ENCODE measurements at places on chromosomes 7 and 10. TPM values are rescaled to one million over a fixed set of nuclear protein-coding genes. Genes with fewer than 3 reads are reported as not detected.

DNA sequence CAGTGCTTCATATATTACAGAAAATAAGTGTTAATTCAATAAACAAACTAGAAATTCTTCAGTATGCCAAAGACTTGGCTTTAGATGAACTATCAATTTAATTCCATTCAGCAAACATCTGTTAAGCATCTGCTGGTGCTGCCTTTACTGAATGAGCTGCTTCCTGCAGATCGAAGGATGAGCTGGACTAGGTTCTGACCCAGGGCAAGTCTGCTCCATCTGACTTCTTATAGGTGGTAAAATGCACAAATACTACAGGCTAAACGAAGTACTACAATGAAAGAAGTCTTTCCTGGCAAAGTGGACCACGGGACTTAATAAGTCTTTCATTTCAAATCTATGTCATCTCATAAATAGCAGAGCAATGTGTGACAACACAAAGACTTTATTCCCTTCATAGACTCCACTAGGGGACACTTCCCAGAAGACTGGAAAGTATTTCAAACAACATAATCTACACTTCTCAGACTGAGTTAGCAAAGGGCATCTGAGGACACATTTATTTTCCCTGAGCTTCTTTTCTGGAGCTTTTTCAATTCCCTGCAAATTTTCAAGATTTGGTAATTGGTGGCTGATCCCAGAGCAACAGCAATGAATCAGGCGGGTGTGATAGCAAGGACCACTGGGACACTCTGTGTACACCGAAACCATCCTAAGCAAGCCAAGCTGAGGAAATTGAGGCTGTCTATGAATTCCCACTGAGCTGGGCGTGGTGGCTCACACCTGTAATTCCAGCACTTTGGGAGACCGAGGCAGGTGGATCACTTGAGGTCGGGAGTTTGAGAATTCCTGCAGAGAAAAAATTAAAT, 108.9 kb upstream of the FRMD4A start:
- DNase-seq, result no peak

DNA sequence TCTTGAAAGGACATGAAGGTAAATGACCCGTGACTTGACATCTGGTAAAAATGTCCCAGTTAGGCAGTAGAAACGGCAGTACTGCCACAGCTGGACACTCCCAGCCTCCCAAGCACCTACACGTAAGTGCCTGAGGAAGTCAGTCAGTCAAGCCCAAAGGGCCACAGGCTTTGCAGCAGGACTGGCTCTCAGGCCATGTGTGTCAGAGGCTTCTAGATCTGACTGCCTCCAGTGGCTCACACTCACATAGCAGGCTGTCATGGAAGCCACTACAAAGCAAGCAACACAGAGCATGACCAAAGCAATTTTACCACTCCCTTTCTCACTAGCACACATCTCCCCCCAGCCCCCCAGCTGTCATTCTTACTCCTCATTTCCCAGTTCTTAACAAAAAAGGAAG, 17.8 kb upstream of the CCNJ start:
- no peak for DNase-seq

- DNase-seq, result no peak
Observed at GRCh38 chr7:68078157-68078710, 1081.6 kb downstream of the TYW1 start.

DNA sequence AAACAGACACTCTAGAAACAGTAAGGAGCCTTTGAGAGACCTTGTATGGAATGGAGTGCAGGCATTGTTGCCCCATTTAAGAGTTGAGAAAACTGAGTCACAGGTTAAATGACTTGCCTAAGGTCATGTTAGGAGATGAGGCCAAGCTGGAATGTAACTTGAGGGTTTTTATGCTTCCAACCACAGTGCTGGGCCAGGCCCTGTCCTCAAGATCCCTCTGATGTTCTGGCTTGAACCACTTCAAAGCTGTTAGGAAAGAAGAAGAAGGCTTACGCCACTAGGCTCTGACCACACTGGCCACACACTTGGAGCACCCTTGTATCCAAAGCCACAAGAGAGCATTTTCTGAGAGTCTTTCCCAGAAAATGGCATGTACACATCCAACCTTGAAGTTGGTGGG, 42.7 kb downstream of the PLAU start:
- DNase-seq, result no peak

GRCh38 chr7:142872106-142872675, 13.4 kb downstream of the TRPV6 start:
- DNase-seq, result no peak

DNA sequence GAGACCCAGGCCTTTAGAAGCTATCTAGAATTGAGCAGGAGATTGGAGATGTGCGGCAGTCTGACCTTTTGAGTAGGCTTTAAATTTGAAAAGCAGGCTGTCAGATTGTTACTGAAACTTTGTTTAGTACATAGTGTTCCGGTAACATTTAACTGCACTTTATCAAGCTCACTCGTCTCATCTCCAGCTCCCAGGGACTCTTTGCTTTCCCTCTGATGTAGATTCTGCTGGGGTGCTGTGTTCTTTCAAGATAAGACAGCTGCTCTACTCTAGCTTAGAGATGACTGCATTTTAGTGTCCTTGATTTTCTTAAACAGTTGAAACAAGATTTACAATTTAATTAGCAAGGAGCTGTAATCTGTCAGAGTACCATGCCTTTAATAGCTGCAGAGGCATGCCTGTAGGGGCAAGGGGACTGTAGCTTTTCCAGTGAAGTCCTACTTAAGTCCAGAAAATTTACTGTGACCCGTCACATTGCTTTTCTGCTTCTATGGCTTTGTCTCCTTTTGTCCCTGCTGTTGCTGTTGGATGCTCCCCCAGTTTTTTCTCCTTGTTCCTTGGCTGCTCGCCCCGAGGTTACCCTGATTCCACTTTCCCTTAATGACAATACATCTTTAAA, 56.4 kb upstream of the MTPN start:
- DNase-seq, result no peak

DNA sequence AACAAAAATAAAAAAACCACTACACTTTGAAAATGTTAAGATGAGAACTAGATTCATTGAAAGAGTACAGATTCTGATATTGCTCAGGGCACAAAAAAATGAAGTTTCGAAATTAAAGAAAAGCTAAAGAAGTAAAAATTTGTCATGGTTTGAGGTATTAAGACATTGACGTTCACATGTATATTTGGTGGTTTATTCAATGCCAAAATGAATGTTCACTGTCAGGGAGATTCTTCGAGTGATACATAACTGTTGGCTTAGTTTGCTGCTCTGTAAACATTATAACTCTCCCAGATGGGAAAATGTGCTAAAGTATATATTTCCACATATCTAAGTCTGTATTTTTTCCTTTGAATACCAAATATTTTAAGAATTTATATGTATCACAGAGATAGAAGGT, 345.0 kb downstream of the SEMA3D start:
- peak; percentile 15 for DNase-seq

GRCh38 chr7:133545618-133546017, 292.7 kb downstream of the EXOC4 start:
- DNase-seq, result no peak

DNA sequence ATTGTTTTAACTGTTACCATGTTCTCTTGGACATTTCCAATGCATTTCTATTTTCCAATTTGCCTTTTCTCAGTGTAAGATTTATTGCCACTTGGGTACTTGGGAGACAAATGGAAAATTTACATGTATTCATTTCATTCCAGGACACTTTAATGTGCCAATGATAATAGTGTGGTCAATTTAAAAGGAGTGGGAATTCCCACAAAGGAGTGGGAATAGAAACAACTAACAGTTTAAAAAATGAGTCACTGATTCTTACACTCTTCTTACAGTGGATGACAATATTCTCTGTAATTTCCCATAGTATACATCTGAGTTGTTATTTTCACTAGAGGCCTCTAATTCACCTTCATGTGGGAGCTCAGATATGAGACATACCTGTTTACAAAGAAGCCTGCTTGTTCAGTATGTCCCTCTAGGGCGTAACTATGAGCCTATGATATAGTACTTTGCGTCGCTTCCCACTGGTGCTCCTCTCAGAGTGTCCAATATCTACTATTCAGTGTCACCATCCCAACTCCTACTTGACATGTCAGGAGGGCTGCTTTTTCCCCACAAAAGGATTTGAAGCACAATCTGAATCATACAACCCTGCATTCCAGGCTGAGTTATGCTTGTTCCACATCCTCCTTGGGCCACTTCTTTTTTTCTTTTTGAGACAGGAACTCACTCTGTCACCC, 301.3 kb downstream of the PHTF2 start:
- no peak for DNase-seq

DNA sequence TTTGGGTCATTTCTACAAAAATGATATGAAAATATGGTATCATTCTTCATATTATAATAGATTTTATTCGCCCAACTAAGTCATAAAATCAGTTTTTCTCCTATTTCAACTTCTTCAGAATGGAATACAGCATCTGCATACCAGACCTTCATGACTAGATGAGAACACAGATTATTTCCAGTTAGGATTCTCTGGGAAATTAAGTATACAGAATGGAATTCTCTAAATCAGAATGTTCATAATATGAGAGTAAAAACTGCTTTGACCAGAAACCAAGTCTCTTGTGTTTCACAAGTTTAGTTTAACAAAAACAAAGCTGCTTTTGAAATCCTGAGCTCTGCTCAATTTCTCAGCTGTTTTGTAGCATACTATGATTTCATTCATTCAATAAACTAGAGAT, 160.3 kb upstream of the SEMA3A start:
- no peak for DNase-seq

- DNase-seq, result no peak
Observed at GRCh38 chr10:77550378-77550777, 87.2 kb downstream of the KCNMA1 start.

GRCh38 chr10:48929413-48929990, 10.1 kb downstream of the LRRC18 start:
- no peak for DNase-seq

DNA sequence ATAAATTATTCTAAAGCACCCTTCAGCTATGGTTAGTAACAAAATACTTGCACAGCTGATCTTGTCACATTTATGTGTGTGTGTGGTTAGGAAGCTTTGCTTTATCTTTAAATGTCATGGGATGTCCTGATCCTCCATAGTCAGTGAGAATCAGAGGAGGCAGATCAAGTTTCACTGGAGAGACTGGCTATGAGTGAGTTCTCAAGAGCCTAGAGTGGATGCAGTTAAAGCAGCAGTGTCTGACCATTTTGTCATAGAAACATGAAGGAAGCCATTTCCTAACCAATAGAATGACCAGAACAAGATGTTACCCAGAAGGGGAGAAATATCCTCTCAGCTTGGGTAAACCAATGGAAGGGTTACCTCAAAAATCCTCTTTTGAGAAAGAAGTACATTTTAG, 207.2 kb upstream of the DKK1 start:
- DNase-seq, result no peak

DNA sequence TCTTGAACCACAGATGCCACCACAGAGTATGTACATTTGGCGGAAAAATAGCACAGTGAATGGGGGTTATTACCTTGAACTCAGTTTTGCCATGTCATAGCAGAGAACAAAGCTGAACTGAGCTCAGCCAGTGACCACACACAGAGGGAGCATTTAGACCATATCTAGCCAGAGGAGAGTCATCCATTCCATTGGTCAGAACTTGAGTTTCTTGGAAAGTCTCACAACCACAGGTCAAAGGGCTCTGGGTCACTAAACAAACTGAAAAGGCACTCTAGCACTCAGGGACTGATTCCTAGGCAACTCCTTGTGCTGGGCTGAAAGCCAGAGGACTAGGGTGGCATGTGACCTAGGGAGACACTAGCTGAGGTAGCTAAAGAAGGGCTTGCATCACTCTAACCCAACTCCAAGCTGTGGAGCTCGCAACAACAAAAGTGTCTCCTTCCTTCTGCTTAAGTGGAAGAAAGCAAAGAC, 239.7 kb upstream of the SEMA3D start:
- no peak for DNase-seq

- DNase-seq, result no peak
Observed at GRCh38 chr7:107383203-107383602, 86.7 kb upstream of the GPR22 start.

DNA sequence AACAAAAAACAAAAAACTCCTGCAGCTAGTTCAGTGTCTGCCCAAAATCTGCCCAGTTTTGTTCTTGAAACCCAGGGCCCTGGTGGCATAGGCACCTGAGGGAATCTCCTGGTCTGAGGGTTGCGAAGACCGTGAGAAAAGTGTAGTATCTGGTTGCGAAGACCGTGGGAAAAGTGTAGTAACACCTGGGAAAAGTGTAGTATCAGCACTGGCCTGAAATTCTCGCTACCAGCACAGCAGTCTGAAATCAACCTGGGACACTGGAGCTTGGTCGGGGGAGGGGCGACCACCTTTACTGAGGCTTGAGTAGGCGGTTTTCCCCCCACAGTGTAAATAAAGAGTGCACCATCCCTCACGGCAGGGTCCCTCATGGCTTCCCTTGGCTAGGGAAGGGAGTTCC, 82.5 kb upstream of the SP4 start:
- DNase-seq, result no peak

- no peak for DNase-seq
Observed at GRCh38 chr10:98060079-98060478, 29.7 kb upstream of the CRTAC1 start.

- peak; percentile 36 for DNase-seq
Observed at GRCh38 chr7:29177963-29178600, 16.5 kb upstream of the CHN2 start.

- no peak for DNase-seq
Observed at GRCh38 chr10:116437076-116437692, 9.5 kb downstream of the PNLIPRP3 start.

DNA sequence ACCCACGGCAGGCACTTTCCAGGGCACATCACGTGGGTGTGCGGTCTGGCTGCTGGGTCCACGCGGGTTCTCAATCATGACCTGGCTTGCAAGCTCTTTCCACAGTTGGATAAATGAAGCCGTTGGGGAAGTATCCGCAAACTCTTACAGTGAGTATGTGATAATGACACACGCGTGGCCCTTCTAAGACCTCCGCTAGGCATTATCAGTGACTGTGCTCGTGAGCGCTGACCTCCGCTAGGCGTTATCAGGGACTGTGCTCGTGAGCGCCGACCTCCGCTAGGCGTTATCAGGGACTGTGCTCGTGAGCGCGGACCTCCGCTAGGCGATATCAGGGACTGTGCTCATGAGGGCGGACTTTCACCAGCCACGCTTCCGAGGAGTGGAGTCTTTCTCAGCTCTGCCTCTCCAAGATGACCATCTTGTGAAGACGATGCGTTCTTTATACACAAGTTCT, 107.0 kb downstream of the WDR37 start:
- no peak for DNase-seq

UNCX gene
- not detected for polyA plus RNA-seq

ADAMTS14 gene
- 24.6 TPM for polyA plus RNA-seq

C10orf88 gene
- 14.1 TPM for polyA plus RNA-seq

RBP3 gene
- 0.12 TPM for polyA plus RNA-seq

GLI3 gene
- 13.6 TPM for polyA plus RNA-seq

WEE2 gene
- 0.22 TPM for polyA plus RNA-seq

TFR2 gene
- 1.3 TPM for polyA plus RNA-seq

SLC26A5 gene
- 0.14 TPM for polyA plus RNA-seq

RNF133 gene
- polyA plus RNA-seq, result 0.22 TPM

NAPEPLD gene
- 14.5 TPM for polyA plus RNA-seq

PNLIPRP3 gene
- 0.17 TPM for polyA plus RNA-seq

ICA1 gene
- polyA plus RNA-seq, result 5.5 TPM
